ENCODE measurements at places on chromosomes 11 and 22.

DNA sequence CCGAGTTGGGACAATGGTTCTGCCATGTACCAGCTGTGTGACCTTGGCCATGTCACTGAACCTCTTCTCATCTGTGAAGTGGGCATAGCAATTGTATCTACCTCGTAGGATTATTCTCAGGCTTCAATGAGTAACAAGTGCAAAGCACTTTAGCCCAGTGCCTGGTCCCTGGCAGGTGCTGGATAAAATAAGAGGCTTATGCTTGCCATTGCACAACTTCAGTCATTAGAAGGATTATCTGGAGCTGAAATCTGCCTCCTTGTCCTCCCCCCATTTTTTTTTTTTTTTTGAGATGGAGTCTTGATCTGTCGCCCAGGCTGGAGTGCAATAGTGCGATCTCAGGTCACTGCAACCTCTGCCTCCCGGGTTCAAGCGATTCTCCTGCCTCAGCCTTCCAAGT lies 7.2 kb downstream of the SMTNL1 start:
- DNase-seq: no peak

- peak; percentile 92 for DNase-seq
Observed at GRCh38 chr11:67416416-67417335, 1.2 kb downstream of the CARNS1 start.

- no peak for DNase-seq
Observed at GRCh38 chr11:100752371-100753171, 65.5 kb downstream of the ARHGAP42 start.

DNA sequence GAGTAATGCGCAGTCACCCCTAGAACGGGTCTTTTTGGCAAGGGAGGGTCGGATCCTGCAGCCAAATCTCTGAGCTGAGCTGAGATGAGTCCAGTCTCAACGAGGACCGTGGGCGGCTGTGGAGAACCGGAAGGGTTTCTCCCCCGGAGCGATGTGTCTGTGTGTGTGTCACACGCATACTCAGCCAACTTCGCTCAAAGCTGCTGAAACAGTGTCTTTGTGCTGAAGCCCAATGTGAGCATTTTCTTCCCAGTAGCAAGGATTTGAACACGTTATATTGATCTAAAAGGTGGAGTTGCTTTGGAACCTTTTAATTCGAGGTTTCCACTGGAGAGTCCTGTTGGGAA lies 1.4 kb upstream of the CELSR1 start:
- peak; percentile 58 for DNase-seq

DNA sequence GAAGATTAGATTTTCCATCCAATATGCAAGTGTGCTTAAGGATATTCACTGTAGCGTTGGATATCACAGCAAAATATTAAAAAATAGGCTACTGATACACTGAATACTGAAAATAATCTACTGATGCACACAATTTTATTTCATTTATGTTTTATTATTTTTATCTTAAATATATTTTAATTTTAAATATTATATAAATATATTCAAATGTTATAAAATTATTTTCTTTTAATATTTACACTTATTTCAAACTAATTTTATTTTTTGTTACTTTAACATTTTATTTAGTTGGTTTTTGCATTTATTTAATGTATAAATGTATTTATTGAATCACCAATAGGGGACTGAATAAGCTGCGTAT lies 12.3 kb downstream of the MMP3 start:
- no peak for DNase-seq

DNA sequence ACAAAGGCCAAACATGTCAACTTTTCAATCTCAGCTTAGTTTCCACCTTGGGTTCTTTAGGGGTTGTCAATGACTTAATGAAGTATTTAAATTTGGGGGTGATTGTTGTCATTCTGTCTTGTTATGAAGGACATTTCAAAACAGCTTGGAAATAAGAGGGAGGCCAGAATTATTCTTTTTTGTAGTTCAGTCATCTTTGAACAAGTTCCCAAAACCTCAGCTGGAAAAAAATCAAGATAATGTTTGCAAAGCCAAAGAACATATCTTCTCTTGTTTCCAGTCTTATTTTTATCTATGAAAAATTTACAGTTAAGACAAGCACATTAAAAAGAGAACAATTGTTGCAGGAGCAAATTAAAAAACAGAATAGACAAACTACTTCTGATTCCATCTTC lies 612.8 kb downstream of the INSC start:
- DNase-seq: no peak

DNA sequence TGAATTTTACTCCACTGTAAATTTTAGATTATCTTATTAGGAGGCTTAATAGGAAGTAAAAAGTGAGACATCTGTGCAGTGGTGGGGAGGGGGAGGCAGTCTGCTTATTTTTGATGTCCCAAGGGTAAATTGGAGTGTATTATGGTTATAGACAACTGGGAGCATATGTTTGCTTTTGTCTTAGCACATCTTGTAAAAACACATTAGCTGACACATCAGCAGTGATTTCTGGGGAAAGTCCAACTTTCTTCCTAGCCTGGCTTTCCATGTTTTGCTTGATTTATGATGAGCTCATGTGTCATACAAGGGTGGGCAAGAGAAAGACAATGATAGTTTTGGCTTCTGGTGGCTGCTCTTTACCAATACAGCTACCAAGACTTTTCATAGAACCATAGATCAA lies 4.0 kb downstream of the ANO3 start:
- no peak for DNase-seq

DNA sequence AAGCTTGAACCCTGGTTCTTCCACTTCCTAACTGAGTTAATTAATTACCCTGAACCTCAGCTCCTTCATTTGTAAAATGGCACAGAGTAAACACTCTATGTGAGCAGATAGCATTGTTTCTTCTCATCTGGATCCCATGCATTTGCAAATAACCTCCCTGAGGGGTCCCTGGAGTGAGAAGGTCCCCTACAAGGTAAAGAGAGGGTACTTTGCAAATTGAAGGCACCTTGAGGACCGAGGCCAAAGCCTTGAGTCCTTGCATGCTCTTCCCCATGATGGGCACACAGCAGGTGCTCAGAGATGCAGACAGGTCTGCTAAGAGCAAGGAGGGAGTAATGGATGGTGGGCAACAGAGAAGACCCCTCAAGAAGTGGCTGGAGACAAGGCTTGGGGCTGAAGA lies 33.2 kb downstream of the OTOG start:
- no peak for DNase-seq

DNA sequence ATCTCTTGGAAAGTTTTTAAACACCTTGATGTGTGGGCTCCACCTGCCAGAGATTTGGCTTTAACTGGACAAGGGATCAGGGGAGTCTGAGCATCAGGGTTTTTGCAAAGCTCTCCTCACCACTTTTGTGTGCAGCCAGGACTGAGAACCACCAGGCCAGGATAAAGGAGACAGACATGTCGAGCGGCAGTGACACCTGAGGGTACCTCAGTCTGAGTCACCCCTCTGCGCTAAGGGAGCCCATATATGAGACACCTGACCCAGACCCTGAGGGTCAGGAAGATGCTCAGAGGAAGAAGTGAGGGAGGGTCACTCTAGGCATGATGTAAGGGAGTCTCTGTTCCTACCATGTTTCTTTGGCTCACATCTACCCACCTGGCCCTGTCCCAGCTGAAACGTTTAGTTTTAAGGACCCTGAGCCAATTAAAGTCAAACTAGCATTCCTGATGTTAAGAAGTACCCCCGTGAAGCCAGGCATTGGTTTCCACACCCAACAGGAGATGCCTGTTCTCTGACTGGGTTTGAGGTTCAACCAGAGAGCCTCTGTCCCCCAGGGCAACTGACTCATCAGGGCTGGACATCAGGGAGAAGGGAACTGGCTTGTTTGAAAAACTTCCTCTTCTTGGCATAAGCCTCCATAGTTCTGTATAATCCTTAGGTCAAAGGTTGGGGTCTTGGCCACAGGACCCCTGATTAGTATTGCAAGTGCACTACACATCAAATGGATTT lies 72.4 kb upstream of the BIRC3 start:
- no peak for DNase-seq

GRCh38 chr11:31366795-31367194 lies 2.7 kb downstream of the DCDC1 start:
- DNase-seq: no peak

DNA sequence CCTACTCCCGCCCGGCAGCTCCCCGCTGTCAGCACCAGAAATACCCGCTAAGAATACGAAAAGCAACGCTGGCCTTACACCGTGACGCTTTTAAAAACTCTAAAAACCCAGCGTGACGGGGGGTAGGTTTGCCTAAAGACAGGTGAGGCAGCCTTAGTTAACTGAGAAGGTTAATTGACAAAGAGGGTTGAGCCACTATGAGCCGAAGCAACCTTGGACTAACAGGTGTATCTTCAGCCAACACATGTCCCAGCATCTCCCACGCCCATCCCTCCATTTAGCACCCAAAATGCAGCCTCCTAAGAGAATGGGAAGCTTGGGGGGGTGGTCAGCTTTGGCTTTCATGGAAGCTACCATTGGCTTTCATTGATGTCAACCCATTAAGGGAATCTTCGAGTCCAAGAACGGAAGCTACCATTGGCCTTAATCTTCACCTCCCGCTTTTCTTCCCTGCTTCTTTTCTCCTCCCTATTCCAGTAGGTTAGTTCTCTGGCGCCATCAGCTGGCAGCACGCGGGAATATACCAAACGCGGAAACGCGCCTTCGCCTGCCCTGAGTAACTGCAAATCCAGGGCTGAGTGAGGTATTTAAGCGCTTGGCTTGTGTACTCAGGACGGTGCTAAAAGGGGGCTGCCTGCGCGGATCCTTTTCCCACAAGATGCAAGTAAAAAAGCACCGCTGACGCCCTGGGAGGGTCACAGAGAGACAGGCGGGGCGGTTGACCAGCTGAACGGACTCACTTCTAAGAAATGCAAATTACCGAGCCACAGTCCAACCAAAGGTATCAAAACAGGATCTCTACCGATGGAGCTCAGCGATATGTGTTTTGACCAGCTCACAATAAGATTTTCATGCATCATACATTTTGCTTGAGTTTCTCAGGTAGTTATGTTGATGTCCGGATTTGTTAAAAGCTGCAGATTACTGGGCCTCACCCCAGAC lies 38.5 kb upstream of the GLYATL1 start:
- DNase-seq: peak; percentile 84

- DNase-seq: peak; percentile 49
Observed at GRCh38 chr22:42343121-42343454, 72.6 kb upstream of the TCF20 start.

GRCh38 chr11:87223816-87224215 lies 186.1 kb downstream of the TMEM135 start:
- no peak for DNase-seq
